ENCODE measurements at places on chromosomes 1 and 21.

- no peak for DNase-seq
Measured at GRCh38 chr1:58885998-58886397, 102.2 kb upstream of the JUN start.

DNA sequence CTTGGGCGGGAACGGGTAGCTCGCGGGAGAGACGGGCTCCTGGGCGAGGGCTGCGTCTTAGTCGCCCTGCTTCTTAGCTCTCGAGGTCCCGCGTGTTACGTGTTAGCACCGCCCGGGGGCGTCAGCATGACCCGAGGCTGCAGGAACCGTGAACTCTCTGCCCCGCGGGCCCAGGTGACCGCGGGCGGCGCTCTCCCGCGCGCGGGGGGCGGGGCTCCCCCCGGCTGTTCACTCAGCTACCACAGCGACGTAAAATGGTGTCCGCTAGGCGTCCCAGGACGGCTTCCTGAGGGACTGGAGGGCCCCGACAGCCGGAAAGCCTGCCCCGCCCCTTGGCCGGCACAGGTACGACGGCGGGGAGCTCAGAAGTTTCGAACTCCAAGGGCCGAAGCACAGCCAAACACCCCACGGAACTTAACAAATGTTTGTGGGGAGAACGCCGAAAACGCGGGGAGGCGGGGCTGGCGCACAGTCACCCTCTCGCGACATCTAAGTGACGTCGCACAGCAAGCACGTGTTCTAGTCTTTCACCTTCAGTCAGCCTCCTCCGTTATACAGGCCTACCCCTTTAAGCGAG is 780 bp upstream of the RBM15 start:
- DNase-seq = peak; percentile 79

DNA sequence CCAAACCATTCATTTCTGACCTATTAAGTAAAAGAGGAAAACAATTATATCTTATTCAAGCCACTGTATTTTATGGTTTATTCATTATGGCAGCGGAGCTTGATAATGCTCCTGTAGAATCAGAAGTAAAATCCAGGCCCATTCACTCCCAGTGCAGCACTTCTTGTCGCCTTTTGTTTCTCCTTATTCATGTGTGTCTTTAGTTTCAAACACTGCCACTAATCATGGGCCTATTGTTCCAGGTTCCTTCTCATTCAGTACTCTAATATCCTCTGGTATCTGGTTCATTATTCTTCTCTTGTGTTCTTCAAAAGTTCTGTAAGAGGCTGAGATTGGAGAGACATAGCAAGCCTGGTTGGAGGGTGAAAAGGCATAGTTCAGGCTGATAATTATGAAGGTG is 218.3 kb downstream of the LRRIQ3 start:
- DNase-seq = no peak

DNA sequence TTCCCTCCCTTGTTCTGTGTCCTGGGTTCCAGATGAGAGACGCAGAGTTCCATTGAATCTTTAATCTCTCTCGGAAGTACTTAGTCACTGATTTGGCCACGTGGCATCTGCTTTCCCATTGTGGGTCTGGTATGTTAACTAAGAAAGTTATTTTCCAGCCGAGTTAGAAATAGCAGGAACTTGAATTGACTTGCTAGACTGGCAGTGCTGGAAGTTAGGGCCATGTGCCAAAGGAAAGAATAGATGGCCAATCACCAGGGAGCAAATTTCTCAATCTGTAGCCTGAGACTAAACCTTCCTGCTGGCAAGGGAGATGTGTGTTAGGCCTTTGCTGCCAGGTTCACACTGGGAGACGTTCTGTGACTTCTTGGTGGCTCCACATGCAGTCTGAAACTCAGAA is 24.2 kb upstream of the SLFNL1 start:
- DNase-seq = no peak

GRCh38 chr1:235329139-235329902 is 951 bp downstream of the GGPS1 start:
- no peak for DNase-seq

GRCh38 chr1:147171399-147172167 is 687 bp downstream of the PRKAB2 start:
- DNase-seq = peak; percentile 9

DNA sequence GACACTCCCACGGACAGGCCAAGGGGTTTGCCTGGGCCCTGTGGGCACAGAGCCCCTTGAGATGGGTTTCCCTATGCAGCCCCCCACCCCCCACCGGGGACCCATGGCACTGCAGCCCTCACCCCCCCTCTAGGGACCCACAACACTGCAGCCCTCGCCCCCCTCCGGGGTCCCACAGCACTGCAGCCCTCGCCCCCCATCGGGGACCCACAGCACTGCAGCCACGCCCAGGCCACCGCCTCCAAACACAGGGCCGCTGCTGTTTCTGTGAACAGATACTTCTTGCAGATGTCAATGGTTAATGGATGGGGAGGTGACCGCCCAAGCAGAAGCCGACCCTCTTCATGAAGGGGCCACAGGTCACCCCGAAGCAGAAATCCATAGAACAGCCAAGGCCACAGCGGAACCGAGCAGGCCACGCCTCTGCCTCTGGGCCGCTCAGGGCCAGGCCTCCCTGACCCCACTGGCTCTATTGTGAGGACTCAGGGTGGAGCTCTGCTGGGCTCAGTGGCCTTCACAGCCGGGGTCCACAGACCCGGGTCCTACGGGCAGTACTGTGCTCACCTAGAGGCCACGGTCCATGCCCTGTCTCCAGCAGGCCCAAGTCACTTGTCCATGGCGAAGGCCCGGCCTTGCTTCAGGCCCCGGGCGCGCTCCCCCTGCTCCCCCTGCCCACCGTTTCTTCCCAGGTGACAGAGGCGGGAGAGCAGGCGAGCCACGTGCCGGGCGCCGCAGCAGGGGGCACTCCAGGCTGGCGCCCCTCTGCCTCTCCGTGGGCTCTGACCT is 4.1 kb upstream of the POFUT2 start:
- DNase-seq = no peak

DNA sequence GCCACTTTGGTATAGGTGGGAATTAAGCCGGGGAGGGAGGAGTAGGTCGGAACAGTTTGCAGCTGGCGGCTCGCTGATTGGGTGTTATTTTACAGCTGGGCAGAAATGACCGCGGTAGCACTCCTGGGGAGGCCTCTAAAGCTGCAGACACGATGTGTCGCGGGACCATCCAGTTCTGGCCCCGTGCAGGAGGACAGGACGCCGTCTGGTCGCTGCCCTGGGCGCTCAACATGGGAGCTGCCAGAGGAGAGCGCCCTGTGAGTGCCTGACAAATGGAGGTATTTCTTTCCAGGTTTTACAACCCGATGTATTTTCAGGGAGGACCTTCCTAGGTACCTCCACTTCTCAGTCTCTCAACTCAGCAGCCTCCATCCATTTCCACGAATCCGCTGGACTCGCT is 46.2 kb downstream of the CDC7 start:
- no peak for DNase-seq

- no peak for DNase-seq
Measured at GRCh38 chr1:115413621-115414020, 75.6 kb upstream of the NGF start.

DNA sequence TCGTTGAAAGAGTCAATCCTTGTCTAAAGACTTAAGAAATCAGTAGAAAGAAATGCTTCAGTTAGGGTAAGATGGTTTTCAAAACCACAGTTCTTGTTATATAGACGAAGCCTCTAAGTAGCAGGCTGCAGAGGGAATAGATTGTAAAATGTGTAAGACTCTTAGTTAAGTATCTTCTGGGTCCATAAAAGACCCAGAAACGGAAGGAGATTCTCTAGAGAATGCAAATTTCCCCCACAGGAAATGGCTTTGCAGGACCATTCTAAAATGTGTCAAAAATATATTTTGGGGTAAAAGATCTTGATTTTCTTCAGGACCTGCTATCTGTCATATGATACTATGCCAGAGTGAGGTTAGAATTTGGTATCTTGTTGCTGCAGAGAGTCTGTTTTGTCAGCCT is 13.4 kb downstream of the OR2T1 start:
- DNase-seq = no peak

GRCh38 chr1:156640842-156641706 is 843 bp upstream of the BCAN start:
- no peak for DNase-seq

- DNase-seq = no peak
Measured at GRCh38 chr1:26153966-26154532, 4.8 kb upstream of the FAM110D start.

DNA sequence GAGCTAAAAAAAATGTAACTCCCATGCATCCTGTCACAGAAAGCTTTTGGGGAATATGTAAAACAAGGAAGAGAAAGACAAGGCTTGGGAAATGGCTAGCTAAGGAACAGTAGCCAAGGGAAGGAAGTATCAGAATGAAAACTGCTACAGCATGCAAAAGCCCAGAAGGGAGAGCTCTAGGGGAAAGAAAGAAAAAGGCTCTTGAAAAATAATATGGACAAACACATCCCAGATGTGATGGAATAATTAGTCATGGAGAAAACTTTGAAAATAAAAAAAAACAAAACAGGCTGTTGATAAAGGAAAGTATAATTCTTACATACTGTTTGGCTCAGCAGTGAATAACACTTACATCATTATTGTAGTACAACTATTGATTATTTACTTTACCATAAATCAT is 47.9 kb upstream of the VCAM1 start:
- DNase-seq = no peak

DNA sequence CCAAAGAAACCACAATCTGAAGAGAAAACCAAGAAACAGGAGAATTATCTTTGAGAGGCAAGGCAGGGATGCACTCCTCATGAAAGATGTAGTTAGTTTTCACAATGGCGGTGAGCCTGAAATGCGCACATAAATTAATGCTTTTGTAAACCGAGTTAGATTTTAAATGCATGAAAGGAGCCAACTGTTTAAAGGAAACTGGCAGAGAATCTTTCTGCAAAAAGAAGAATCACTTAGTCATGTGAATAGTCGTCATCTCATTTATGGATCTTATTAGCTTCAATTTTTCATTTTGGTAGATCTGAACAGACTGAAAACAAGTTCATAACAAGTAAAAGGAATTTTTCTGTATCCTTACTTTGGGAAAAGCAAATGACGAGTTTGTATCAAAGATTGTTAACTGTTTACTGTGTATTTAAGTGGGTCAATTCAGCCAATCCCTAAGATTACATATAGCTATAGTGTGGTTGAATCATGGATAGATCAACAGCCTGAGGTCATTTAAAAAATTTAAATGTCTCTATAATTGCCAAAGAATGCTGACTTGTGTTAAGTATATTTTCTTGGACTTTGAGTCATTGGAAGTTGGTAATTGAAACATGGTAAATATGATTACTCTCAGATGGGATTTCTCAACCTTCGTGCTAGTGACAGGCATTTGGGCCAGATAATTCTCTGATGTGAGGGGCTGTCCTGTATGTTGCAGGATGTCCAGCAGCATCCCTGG is 226.6 kb upstream of the KAZN start:
- DNase-seq = no peak

DNA sequence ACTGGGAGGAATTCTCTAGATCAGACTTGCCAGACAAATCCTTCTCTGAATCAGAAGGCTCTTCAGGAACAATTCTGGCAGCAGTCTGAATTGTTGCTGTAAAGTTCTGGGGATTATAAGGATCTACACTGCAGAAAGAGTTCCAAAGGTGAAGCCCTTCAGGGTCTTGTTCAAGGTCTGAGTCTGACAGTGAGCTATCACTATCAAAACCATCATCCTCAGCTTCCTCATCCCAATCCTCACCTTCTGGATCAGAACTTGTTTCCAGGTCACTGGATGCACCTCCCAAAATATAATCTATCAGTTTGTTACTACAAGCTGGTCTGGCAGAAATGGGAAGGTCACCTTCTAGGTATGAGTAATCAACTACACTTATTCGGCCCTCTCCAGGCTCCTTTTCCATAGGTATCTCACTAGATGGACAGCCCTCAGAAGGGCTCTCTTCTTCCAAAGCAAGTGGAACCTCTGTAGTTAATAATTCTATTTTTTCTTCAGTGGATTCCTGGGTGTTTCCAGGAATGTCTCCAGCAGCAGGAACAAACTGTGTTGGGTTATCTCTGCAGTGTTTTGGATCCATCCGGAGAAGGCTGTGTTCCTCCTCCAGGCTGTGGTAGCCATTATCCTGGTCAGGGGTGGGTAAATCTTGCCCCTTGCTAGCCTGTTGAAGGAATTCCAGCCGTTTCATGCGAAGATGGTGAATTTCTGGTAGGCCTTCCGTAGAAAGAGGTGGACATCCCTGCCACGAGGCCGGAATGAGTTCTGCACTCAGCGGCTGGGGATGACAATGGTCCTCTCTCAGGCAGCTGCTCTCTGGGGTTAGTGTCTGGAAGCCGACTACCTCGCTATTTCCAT is 1.6 kb downstream of the PPP1R15B start:
- no peak for DNase-seq

- DNase-seq = no peak
Measured at GRCh38 chr1:35203295-35203694, 10.3 kb upstream of the SFPQ start.

- no peak for DNase-seq
Measured at GRCh38 chr1:61520401-61520800, 204.5 kb downstream of the TM2D1 start.

DNA sequence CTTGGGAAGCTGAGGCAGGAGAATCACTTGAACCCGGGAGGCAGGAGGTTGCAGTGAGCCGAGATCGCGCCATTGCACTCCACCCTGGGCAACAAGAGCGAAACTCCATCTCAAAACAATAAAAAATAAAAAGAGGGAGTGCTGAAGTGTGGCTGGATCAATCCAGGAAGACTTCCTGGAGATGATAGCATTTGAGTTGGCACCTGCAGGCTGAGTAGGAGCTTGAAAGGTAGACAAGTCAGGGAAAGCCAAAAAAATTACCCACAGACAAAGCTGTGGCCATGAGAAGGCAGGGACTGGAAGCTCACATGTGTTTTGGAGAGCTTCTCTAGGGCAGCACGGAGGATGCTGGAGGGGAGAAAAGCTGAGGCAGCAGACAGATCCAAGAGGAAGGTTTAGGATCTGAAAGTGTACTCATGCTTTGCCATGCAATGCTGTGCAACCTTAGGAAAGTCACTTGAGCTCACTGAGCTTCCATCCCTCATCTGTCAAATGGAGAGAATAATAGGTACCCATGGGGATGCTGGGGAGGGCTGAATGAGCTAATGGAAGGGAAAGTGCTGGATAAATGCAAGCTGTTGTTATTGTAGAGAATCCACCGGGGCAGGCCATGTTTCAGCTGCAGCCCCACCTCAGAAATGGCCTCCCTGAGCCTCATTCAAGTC is 26.0 kb upstream of the SYNC start:
- DNase-seq = no peak

DNA sequence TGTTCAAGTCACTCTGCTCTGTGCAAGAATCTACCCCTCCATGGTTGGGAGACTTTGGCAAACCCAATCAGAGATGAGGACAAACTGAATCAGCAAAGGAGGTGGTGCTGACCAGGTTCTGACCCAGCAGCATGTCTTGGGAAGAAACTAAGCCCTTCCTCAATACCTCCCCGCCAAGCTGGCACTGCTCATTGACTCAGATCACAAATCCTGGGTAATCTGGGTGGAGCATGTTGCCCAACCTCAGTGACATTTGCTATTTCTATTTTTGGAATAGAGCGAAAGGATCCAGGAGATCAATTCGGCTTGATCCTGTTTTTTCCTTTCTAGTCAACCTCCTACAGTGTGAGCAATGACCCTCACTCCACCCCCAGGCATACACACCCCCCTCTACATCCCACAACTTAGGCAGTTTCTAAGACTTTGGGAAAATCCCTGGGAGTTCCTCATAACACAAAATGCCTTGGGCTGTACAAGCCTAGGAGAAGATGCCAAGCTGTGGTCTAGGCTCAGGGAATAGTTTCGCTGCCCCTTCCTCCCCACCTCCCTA is 166.8 kb upstream of the KCNJ6 start:
- DNase-seq = no peak

- DNase-seq = no peak
Measured at GRCh38 chr1:221886743-221887414, 145.0 kb upstream of the DUSP10 start.
